ENCODE measurements at places on chromosomes 12 and 14. TPM values are rescaled to one million over a fixed set of nuclear protein-coding genes. Genes with fewer than 3 reads are reported as not detected.
A peak's percentile ranks its signal among the peaks of the same experiment; 100 is the strongest.

DNA sequence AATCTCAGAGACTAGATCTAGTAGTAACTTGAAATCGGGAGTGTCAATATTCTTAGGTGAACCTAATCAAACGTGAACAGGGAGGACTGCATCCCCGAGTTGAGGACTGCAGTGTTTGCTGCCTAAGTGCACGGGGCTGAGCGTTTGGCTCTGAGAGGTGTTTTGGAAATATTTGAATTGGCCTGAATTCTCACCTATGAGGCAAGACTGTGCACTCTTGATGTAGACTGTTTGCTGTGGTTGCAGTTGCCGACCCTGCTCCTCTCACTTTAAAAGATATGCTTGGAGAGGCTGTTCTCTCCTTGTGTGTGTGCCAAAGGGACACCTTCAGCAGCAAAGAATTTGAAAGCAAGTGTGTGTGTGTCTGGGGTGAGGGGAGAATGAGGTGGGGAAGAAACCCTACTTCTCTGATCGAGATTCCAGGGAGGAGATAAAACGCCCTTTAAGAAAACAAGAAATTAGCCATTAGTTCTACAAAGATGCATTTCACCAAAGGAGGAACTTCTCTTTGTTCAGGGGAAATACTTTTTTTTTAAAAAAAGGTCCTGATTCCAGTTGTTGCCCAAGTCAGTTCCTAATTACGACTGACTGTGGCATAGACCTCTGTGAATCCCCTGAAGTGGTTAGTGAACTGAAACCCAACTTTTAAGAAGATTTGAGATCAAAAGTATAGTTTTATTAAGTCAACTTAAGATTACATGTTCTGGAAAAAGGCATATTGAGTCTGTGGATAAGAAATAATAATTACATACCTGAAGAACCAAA lies 106.6 kb downstream of the DYRK2 start:
- DNase-seq: no peak

DNA sequence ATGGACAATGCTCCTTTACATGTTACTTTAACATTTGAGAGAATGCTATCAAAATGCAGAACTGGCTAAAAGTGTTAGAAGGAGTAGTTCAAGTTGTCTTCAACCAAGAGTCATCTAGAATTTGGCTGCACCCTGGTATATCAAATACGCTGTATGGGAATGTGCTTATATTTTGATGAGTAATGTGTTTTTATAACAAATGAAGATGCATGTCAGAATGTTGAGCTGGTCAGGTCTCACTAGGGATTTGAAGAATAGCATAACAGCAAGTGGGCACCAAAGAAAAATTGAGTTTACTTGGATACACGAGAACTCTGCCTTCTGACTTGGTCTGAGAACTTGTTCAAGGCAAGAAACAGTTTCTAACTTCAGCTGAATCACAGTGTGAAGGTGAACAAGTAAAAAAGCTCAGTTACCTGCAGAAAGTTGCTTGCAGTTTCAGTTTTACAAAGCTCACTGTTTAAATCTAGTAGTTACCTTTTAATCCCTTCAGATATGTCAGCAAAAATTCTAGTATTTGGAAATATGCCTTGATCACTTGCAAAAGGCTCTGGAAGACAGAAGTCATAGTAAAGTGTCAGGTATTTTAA lies 82.3 kb downstream of the PDE3A start:
- no peak for DNase-seq

The AQP2 gene
- total RNA-seq: not detected

The NAB2 gene
- total RNA-seq: 17.2 TPM

DNA sequence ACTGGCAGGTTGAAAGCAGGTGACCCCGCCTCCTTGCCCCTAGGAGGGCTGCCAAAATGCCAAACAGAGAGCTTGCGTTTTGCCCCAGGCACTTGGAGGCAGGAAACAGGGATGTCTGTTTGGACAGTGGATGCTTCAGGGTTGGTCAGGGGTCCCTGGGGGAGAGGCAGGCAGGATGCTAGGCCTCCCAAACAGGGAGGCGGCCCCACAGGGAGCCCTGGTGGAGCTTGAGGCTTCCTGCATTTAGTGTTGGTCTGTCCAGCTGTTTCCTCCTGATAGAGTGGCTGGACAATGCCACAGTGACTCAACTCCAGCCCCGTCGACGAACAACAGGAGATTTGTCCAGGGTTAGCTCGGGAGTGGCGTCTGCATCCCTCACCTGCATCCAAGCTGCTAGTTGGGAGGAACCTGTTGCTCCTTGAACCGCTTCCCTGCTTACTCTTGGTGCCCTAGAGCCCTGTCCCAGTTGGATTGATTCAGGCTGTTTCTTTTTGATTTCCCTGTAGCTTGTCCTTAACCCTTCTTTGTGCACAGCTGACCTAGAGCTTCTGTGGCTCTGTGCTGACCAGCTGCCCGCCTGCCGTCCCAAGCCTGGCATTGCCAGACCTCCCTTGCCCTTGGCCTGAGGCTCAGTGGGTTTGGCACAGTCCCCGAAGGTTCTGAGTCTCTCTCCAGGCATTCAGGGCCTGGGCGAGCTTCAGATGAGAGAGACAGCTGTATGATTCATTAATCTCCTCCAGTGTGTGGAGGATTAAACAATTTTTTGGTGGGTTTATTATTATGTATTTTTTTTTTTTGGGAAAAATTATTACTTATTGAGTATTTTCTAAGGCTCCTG lies 45.9 kb downstream of the TSPAN9 start:
- DNase-seq: peak; percentile 84
